Stimulated activated CD8-positive, alpha-beta memory T cell treated with anti-CD3 and anti-CD28 coated beads, Interleukin-4, amount 100 ng/mL, for 24 hours (primary cell): ENCODE measurements at places on chromosomes 1 and 21.

DNA sequence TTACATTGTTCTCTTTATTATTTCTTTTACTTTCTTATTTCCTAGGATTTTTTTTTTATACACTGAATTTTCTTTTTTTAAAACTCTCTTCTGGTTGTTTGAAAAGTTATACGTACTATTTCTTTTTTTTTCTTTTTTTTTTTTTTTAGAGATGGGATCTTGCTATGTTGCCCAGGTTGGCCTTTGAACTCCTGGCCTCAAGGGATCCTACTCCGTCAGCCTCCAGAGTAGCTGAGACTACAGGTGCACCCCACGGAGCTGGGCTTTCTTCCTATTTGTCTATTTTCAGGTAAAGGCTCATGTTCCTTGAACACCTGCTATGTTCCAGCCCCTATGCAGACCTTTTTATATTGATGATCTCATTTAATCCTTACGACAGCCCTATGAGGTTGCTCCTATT lies 29.4 kb upstream of the DYRK1A start:
- no peak for DNase-seq

DNA sequence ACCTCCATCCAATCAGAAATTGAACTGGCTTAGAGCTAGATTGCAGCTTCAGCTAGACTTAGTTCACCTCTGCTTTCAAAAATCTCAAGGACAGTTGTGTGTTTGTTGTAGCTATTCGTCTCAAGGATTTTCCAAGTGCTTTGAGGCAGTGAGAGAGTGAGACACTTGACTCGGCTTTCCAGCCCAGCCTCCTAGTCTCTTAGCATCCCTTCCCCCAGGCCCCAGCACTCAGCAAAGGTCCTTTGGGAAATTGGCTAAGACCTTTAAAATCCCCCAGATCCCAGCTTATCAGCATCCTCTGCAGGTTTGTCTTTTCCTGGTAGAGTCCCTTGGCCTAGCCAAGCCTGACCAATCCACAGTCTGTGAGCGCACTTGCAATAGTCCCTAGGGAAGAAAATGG lies 47.9 kb upstream of the PROX1 start:
- no peak for DNase-seq

- DNase-seq: no peak
These were observed 235.9 kb downstream of the FAM72C start for GRCh38 chr1:143735764-143736461.

DNA sequence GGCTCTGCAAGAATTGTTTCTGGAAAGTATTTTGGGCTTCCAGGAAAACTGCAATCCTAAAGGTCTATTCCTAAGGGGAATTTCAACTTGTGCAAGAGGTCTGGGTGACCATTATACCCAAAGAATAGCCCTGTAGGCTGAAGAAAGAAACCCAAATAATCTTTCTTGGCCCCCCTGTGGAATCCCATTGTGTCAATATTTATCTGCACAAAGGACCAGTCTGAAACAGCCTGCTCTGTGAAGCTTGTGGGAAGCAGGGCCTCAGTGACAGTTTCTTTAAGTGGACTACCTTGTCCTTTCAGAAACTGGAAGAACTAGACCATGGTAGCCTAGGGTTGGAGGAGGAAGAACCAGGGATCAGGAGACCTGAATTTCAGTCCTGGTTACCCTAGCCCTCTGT lies 58.4 kb upstream of the HSD17B7 start:
- no peak for DNase-seq

DNA sequence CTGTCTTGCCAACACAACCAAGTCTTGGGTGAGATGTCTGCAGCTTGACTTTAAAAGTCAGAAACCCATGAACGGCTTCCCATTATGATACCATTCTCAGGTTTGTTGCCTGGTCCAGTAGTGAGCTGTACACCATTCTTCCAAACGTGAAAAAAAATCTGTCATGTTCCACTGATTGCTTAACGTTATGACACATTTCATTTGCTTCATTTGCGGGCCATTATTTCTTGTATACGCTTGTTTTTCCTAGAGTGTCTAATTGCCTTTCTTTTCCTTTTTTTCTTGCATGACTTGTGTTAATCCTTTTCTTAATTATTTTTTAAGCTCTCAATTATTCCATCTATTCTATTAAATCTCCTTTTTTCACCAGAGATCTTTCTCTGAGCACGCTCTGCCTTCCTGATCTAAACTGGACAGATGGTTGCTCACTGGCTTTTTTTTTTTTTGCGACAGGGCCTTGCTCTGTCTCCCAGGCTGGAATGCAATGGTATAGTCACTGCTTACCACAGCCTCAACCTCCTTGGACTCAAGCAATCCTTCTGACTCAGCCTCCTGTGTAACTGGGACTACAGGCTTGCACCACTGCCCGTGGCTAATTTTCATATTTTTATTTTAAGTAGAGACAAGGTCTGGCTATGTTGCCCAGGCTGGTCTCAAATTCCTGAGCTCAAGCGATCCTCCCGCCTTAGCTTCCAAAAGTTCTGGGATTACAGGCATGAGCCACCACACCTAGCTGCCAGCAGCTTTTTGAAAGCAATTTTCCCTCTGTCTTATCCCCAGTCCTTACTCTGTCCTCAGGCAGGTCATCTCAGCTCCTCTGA lies 31.7 kb upstream of the CAMTA1 start:
- DNase-seq: no peak

GRCh38 chr1:188089015-188089414 lies 1260.3 kb downstream of the PLA2G4A start:
- DNase-seq: no peak

DNA sequence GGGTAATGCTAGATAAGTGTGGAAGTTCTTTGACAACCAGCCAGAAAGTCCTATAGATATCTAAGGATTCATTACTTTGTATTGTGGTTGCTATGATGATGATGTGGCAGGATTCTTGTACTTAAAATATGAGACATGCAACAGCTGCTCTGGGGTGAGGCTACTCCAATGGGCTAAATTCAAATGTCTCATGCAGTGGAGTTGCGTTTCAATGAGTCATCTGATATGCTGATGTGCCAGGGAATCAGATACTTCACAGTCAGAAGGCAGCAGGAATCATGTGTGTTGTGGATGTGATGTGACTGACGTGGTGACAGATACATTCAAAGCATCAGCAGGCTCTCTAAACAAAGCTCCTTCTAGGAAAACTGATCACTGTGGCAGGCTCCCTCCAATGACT lies 66.5 kb downstream of the TSEN15 start:
- no peak for DNase-seq

DNA sequence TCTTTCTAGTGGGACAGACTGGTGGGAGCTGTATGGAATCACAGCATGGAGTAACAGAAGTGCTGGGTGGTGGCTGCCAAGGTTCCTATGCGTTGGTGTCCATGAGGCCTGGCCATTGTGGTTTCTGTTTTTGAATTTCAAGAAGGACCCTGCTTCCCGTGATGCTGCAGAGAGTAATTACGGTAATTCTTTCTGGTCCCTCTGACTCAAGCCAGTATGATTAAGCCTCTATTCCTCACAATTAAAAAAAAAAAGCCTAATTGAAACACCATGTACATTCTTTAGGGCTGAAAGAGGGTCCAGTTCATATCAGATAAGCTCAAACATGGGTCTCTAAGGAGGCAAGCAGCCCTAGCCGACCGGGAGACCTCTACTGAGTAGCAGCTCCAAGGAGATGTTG lies 10.5 kb upstream of the C1orf21 start:
- no peak for DNase-seq

DNA sequence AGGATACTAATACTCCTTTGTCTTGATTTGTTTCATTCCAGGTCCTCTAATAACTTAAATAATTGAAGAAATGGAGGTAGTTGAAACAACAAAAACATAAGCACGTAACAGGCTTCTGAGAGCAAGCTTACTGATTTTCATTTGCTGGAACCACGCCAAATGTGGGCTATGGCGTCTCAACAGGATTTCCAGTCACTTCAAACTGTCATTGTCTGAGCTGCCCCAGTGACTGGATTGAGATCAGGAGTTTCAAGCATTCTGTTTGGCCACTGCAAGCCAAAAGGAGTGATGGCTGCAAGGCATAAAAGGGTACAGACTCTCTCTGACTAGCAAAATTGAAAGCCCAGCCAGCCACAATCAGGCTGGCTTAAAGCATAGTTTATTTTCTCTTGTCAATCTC lies 289.9 kb downstream of the DPYD start:
- no peak for DNase-seq

- DNase-seq: no peak
These were observed 181.6 kb downstream of the NEGR1 start for GRCh38 chr1:72100771-72101170.

GRCh38 chr1:12555411-12556367 lies 62.3 kb downstream of the DHRS3 start:
- DNase-seq: no peak

DNA sequence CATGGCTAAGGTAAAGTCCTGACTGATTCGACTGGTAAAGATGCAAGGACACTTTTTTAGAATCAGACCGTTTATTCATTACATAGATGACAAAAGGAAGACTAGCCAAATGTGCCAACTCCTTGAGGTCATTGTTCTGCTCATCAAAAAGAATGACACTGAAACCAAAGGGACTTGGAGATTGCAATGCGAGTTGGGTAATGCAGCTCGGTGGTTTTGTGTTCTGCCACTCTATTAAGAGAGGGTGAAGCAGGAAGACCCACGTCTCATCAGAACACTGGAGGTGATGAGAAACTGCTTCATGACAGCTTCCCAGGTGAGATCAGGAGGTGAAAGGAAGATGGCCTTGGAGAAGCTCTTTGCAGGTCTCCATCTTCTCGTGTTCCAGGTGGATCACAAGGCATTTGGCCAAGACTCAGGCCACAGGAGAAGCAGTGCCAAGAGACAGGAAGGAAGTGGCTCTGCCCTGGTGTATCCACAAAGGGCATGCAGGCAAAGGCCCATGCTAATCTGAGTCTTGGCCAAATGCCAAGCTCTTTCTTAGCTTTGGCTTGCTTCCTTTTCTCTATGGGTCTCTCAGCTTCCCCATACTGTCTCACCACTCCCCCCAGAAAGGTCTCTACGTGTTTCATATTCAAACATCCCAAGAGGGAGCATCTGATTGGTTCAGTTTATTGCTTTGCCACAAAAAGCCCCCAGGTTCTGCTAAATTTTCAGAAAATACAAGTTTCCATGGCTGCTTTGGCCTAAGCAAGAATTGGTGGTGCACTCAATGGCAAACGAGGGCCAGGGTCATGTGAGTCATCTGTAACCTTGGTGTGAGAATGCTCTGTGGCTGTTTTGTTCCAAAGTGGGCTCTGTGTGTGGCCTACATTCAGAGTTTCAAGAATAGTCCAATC lies 5.7 kb upstream of the CCT8 start:
- peak; percentile 15 for DNase-seq

DNA sequence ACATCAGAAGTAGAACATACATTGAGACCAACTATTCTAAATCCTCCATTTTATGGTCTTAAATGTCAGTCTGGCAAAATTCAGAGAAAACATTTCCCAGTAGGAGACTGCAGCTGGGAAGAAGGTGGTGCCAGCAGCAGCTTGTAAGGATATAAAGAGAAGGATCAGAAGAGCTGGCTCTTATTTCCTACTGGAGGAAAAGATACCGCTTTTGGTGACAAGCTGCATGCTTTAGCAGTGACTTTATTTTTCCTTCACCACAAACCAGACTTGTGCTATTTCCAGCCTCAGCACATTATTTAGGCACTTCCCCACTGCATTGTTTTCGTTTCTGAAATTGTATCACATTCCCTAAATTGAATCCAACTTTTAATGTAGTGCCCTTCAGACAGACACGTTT lies 28.4 kb downstream of the RNF11 start:
- no peak for DNase-seq
